ENCODE measurements at places on chromosomes 12 and 14.

GRCh38 chr12:18922851-18923250 is 184.9 kb downstream of the CAPZA3 start:
- DNase-seq, result no peak

DNA sequence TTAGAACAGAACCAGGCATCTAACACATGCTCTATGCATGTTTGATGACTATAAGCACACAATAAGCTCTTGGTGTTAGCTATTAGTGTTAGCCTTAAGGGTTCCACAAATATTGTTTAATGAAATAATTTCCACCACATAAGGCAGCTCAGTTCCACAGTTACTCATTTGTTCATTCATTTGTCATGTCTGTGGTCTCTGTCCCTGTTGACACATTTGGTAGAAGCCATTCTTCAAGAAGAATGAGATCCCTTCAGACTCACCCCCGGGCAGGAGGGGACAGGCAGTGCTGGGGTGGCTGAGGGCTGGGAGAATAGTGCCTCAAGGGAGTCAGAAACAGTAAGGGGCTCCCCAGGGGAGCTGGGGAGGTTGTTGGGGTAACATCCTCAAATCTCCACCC is 3.7 kb upstream of the FAIM2 start:
- no peak for DNase-seq

DNA sequence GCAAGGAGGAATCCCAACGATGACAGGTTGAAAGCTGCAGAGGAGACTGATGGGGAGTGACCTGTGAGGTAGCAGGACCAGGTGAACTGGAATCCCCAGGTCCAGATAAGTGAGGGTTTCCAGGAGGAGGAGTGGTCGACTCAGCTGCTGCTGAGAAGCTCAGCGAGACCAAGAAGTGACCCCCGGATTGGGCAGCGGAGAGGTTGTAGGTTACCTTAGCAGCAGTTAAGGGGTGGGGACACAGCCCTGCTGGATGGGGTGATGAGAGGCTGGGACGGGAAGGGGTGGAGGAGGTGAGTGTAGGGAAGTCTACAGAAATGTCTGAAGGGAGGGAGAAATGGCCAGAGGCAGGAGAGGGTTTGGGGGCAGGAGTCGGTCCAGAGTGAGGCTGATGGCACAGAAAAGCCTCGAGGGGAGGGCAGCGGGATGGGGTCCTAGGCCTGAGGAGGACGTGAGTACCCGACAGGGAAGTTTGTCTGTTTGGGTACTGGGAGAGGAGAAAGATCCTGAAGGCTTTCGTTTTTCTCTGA is 2.6 kb upstream of the RCOR1 start:
- DNase-seq, result no peak

DNA sequence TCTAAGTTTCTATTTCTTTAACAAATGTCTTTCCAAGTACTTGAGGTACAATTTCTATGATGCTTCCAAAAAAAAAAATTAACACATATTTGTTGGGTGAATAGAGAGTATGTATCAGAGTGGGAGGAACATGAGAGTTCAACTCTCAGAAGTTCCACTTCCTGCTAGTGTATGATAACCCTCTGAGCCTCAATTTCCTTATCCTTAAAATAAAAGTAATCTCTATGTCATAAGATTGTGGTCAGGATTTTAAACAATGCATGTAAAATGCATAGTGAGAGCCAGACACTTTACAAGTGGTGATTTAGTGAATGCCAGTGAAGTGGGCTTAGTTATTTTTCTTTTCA is 270.3 kb upstream of the AMIGO2 start:
- no peak for DNase-seq

DNA sequence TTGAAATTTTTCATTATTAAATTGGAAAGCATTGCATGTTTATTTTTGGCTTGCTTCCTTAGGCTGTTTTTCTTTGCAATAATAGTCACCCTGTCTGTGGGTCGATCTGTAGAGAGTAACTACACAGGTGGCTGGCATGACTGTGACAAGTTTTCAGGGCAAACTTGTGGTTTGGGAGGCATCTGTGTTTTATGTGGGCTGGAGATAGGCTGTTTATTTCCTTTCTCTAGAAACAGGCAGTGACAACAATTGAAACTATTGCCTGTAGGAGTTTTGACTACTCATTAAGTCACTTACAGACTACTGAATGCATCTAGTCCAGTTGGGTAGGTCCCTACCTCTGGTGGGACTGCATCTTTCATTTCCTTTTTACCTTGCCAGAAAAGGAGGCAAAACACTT is 155.6 kb downstream of the DYRK2 start:
- peak; percentile 9 for DNase-seq

DNA sequence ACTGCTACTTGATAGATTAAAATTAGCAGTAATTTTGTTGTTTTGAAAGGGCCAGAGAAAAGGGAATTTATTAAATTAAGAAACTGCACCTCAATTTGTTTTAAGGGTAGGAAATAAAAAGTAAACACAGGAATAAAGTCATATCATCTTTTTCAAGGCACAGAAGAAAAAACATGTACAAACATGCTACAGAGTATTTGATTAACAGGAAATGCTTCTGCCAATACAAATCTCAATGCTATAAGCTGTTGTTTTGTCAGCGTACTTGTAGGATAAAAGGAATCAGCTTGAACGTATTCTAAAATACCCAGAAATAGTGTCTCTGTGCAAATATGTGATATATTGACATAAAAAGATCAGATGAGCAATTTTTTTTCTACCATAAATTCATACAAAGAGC is 474.0 kb upstream of the MGAT4C start:
- no peak for DNase-seq

DNA sequence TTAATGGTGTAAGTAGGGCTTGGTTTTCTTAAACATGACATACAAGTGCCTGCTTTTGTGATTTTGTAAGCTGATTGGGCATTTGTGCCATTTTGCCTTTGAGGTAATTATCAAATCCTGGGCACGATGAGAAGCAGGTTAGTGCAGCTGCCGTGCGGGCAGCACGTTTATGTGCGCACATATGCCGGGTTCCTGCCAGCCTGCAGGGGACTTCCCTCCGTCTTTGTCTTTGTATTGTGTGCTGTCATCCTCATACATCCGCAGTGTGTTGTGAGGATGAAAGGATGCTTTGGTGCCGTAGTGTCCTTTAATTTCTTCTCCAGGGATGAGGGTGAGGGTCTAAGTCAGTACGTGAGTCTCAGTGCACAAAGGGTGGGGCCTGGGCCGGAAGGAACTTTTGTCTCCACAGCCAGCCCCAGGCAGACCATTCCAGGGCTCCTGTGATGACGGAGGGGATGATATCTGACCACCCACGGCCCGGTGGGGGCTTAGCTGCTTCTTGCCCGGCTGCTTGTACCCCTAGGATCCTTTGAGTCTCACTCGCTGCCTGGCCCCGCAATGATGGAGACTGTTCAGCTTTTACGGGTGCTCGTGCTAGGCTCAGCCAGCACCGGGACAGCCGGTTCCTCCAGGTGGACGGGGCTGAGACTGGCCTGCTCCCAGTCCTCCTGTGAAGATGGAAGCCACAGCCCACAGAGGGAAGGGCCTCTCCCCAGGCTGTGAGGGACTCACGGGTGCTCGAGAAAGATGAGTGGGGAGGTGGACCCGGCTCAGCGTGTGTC is 54.6 kb downstream of the ADGRD1 start:
- no peak for DNase-seq

DNA sequence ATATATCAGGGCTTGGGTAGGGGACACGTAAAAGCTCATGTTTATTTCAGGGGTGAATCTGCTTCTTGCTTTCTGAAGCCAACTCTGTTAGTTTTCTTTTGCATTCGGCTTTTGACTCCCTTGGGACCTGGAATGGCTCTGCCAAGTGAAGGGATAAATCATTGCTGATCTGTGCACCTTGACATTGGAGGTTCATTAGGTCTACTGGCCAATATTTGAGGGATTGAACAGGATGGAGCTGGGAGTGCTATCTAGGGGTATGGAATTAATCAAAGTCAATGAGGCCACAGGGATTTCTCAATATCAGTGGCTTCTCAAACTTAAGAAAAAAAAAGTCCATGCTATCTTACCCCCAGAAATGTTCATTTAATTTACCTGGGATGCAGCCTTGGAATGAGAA is 203.5 kb upstream of the RMST start:
- no peak for DNase-seq

DNA sequence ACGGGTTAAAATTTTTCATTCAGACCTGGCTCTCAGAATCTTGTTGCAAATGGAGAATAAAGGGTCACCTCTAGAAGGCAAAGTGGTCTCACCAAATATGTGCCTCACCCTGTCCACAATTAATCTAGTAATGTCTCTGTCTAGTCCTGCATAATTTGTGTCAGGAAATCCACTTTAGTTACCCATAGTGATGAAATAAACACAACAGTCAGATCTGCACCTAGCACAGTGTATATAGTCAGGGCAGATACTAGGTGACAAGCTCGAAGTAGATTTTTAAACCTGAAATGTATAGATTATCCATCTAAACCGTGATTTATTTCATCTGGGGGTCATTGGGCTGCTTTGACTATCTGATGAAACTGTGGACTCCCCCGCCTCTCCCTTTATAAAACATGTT is 15.9 kb upstream of the FLVCR2 start:
- DNase-seq, result no peak

- no peak for DNase-seq
Observed at GRCh38 chr12:44000309-44000952, 164.6 kb downstream of the TMEM117 start.

GRCh38 chr12:125346362-125346761 is 281.1 kb downstream of the AACS start:
- no peak for DNase-seq

DNA sequence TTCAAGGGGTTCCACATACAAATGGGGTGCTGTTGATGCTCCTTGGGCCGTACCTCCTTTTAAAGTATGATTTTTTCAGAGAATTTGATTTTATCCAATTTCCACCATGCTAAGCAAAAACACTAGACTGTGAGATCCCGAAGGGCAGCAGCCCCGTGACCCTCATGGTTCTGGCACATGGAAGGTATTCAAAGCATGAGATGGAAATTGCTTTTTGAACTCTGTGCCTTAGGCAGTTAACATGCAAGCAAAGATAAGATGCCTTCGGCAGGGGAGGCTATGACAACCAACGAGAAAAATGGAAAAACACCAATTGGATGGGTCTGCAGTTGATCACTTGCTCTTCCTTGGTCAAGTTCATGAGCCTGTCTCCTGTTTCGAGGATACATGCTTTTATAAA is 120.8 kb upstream of the DIO3 start:
- no peak for DNase-seq

DNA sequence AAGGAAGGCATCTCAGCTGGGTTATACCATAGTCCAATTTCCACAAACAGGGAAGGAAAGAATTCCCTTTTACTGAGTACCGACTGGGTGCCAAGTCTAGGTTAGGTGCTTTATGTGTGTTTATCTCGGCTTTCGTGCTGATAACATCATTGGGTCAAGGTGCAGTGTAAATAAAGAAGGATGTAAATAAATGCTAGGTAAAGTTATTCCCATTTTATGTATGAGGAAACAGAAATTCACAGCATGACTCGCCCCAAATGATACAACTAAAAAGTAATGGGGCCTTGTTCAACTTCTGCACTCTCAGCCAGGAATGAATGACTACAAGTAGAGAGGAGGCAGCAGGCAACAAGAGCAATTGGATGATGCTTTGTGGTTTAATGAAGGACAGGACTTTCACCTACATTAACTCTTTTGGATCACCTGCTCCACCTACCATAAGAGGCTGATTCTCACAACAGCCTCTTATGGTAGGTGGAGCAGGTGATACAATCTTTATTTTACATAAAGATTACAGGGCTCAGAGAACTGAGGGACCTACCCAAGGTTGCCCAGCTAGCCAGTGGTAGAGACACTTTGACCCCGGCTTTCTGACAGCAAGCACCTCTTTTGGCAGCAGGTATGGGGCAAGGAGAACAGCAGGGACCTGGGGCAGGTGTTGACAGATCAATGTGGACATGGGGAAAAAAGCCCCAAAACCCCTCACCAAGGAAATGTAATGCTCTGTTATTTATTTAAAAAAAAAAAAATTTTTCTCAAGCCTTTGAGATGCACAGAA is 213.4 kb upstream of the NUDT4 start:
- no peak for DNase-seq

GRCh38 chr12:104469066-104469465 is 12.3 kb downstream of the CHST11 start:
- no peak for DNase-seq

DNA sequence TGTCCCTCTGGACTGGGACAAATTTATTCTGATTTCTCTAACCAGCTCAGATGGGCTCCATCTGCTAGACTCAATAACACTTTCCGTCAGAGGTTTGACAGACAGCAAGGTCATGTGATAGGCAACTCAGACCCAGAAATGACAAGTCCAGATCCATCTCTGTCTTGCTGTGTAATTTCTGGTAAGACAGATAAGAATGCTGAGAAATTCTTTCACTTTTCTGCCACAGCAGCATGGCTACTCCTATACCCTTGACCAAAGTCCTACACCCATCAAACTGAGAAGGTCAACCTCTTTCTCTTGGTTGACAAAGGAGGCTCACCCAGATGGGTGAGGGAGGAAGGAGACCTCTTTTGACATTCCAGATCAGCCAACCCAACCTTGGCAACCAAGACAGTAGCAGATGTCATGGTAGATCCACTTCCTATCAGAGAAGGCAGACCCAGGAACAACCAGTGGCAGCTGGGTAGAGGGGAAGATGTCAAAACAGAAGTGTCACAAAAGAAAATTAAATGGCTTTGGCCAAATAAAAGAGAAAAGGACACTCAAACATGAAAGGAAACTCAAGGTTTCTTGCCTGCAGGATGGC is 36.9 kb upstream of the PRKAB1 start:
- no peak for DNase-seq

- DNase-seq, result no peak
Observed at GRCh38 chr12:94267537-94267872, 119.1 kb downstream of the PLXNC1 start.

DNA sequence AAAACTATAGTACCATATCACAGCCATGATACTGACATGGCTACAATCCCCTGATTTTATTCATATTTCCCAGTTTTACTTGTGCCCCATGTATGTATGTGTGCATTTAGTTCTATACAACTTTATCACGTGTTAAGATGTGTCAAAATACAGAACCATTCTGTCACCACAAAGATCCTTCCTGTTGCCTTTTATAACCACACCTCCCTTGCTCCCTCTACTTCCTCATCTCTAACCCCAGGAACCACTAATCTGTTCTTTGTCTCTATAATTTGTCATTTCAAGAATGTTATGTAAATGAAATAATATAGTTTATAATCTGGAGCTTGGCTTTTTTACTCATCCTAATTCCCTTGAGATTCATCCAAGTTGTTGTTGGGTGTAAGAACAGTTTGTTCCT is 358.4 kb downstream of the DPF3 start:
- no peak for DNase-seq

DNA sequence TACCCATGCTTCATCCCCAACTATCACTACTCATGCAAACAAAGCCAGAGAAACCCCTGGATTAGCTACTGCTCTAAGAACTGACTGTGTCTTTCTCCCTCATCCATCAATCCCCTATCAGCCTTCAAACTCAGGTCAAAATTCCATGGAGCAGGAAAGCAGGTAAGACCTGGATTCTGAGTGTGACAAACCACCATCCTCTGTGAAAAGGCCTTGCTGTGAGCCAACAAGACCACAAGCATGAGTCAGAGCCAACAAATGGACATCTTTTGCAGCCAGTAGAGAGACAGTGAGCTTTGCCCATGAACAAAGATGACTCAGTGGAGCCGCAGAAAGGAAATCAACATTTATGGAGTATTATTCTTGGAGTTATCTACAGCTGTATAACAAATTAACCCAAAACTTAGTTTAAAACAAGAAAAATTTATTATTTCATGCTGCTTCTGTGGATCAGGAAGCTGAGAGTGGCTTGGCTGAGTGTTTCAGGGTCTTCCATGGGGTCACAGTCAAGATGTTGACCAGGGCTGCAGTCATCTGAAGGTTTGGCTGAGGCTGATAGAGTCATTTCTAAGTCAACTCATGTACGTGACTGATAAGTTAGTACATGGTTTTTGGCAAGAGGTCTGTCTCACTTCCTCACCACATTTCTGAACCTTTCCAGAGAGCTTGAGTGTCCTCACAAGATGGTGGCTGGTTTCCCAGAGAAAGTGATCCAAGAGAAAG is 61.1 kb downstream of the PITPNM2 start:
- no peak for DNase-seq
